Amygdala (tissue), 56 donors: ENCODE measurements at places on chromosomes 13 and 19.

- DNase-seq, result no peak
These were observed 125.2 kb downstream of the RAB20 start for GRCh38 chr13:110436276-110436675.

DNA sequence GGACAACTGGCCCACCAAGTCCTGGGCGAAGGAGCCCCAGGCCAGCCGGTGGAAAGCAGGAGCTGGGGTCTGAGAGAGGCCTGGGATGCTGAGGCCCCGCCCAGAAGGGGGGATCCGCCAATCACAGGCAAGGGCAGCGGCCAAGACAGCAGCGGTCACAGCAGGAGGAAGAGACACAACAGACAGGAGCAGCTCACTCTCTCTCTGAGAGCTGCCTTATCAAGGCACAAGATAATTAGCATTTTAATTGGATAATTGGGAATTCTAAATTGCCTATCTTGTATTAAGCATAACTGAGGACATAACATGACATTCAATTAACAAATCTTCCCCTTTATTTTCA is 46.2 kb downstream of the CEBPG start:
- no peak for DNase-seq

- DNase-seq, result no peak
These were observed 1150.2 kb upstream of the PCDH9 start for GRCh38 chr13:68380041-68380973.

- DNase-seq, result no peak
These were observed 27.4 kb downstream of the LATS2 start for GRCh38 chr13:21033856-21034602.

DNA sequence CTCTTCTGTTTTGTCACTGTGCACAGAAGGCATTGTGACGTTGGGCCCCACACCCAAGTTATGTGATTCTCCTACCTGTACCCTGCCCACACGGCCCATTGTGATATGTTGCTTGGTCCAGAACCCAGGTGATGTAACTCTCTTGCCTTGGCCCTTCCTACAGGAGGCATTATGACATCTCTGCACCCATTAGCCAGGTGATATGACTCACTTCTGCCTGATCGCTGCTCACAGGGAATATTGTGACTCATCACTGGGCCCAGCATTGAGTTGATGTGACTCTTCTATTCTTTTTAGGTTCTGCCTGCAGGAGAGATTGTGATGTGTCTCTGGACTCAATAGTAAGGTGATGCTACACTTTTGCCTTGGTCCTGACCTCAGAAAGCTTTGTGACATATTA is 65.4 kb upstream of the ZNF91 start:
- DNase-seq, result no peak

DNA sequence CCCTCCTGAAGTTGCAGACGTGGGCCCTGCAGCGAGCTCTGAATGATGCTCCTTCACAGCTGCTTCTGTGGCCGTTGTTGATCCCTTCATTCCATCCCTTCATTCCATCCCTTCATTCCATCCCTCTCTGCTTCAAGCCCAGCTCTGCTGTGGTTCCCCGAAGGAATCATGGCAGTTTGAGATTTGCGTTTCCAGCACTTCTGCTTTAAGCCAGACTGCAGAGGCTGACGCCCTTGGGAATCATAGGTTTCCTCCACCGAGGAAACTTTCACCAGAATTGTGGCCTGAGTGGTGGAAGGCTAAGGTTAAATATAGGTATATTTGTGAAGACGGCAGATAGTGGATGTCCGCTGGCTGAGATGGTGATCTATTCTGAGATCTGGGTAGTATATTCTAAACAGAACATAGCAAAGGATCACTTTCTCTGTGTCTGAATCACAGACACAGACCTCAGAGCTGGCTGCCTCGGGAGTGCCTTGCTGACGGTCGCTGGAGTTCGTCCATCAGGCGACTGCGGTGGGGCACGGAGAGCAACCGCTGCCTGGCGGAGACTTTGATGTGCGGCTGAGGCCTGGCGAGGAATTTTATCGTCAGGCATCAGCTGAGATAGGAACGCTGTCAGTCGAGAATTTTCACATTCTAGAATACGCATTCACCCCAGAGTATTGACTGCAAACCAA is 42.8 kb upstream of the DCUN1D2 start:
- no peak for DNase-seq

- DNase-seq, result no peak
These were observed 21.2 kb downstream of the PCID2 start for GRCh38 chr13:113187263-113187669.

DNA sequence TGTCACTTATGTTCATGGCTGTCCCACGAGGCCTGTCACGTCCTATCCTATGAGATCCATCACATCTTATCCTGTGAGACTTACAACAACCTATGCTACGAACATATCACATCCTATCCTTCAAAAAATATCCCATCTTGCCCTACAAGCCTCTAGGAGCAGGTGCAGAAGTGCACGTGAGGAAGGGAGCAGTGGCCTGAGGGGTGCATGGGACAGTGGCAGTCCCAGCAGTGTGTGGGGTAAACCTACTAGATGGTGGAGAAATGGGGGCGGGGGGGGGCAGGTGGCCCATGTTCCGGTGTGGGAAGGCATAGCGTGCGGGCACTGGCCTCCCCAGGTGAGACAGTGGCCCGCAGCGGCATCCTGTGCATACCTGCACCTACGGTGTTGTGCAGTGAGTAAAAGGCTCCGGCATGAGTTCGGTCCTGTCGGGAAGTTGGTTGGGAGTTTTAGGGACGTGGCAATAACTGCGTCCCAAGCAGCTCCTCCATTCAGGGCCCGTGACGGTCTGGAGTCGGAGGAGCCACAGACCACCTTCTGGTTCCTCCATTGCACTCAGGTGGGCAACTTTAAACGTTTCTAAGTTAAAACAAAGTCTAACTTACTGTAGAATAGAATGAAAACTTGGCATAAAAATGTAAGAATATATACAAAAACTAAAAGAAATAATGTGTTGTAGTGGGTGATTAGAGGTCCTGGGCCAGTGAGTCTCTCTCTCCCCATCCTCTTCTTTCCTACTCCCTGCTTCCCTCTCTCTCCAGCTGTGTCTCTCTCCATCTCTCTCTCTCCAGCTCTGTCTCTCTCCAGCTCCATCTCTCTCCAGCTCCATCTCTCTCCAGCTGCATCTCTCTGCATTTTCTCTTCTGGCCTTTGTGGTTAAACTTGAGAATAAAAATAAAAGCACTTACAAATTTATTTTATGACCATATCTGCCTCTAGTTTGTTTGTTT is 42.1 kb downstream of the ATP11A start:
- no peak for DNase-seq

- no peak for DNase-seq
These were observed 51.7 kb downstream of the KATNAL1 start for GRCh38 chr13:30255696-30256095.

DNA sequence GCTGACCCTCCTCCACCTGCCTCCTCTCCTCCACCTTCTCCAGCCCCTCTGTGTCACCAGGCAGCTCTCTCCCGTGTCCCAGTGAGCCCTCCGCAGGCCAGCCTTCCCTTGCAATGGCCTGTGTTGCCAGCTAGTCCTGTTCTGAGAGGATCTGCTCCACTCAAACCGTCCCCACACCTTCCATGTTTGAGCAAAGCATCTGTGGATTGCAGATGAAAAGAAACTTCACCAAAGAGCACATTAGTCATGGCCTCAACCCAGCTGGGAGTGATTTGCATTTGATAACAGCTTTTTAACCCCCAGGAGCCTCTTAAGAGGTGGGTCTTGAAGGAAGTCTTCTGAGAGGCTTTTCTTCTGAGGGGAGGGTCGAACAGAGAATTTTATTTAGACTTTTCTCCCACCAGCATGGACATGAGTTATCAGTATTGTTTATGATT is 72.8 kb downstream of the COL4A2 start:
- no peak for DNase-seq

DNA sequence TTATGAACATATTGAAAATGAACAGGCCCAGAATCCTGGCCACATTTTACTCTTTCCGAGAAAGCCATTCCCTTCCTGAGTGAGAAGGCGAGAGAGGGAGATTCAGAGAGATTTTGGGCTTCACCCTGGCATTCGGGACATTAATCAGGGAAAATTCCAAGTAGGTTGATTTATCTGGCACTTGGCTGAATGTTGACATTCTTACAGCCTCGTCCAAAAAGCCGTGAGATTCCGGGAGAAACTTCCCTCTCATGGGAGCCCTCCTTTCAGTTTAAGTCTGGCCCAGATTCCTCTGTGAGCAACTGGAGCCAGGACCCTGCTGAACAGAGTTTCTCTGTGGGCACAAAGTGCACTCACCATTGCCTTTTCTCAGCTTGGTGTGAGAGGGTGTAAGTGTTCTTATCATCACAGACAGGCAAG is 129.2 kb upstream of the PEG3 start:
- no peak for DNase-seq

GRCh38 chr13:45747071-45747470 is 45.0 kb downstream of the CBY2 start:
- no peak for DNase-seq

GRCh38 chr13:33832872-33833271 is 14.9 kb downstream of the RFC3 start:
- no peak for DNase-seq

- DNase-seq, result no peak
These were observed 205.8 kb downstream of the GGACT start for GRCh38 chr13:100382785-100383184.

DNA sequence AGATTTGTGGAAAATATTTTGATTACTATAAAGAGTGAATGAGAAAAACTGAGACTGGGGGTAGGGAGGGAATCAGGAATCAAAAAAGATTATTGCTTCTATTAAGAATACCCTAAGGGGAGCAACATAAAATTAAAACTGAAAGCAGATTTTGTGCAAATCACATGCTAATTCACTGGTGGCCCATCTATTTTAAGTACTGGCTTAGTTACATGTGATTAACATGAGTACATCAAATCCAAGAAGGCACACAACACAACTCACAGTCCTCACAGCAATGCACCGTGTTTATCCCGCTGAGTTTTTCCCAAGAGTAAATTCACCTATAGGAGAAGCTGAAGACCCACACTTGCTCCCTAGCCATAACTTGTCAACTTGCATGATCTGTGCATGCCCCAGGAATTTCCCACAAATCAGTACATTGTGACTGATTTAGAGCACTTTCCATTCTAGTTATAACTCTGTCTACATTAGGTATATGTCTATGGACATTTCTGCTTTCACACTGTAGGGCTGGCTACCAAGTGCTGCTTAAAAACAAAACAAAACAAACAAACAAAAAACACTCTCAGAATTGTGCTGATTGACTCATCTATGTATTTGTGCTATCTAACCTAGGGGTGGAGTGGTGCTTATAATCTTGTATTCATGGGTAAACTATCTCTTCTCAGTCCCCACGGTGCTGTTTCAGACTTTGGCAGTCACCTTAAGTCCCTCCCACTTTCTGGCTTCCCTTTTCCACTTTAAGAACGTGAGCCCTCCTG is 24.3 kb downstream of the AMER2 start:
- DNase-seq, result no peak

DNA sequence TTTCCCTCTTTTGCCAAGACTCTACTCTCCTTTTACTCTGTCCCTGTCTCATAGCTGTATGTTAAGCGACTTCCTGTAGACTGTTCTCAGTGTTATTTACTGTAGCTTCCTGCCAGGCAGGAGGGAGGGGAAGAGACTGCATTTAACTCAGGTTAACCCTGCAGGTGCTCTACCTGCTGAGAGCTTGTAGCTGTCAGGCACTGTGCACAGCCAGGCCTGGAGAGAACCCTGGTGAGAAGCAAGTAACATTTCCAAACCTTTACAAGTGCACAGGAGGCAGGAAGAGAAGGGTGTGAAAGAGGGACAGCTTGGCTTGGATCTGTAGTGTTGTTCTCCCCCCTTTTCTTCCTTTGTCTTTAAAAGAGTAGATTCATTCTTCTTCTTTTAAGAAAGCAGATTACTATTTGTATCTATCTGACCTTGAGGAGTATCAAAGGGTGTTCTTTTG is 167.1 kb downstream of the LMO7 start:
- DNase-seq, result no peak

GRCh38 chr19:5031231-5032100 is 62.6 kb downstream of the KDM4B start:
- DNase-seq, result peak; percentile 40

GRCh38 chr19:47228168-47228936 is 2.6 kb downstream of the BBC3 start:
- no peak for DNase-seq

GRCh38 chr13:73092829-73093228 is 34.0 kb downstream of the KLF5 start:
- DNase-seq, result no peak

GRCh38 chr19:13839938-13840304 is 37.0 kb upstream of the NANOS3 start:
- no peak for DNase-seq

DNA sequence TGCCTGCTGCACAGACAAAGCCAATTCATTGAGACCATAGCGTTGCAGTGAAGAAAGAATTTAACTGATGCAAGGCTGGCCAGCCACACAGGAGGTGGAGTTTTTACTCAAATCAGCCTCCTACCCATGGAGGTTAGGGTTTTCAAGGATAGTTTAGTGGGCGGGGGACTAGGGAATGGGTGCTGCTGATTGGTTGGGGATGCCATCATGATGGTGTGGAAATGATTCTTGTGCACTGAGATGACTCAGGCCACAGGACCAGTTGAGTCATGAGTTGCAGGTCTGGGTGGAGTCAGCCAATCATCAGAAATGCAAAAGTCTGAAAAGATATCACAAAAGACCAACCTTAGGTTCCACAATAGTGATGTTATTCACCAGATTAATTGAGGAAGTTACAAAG is 359.6 kb downstream of the FOXO1 start:
- no peak for DNase-seq

DNA sequence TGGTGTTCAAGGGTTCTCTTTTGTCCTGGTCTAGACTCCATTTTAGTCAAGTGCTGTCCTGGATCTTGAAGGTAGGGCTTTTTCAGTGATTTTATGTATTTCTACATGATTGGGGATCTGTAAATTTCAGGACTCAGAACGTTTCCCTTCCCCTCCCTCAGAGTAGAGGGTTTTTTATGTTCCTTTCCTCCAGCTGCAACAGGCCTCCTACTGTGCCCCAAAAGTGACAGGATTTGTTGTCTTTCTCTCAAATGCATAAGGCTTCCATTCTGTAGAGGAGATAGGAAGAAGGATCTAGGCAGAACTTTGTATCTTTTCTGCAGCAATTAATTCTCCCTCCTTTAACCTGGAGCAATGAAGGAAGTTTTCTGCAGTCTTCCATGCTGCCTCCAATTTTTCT is 251.3 kb downstream of the MAB21L1 start:
- DNase-seq, result no peak

- no peak for DNase-seq
These were observed 399 bp upstream of the SPTBN4 start for GRCh38 chr19:40466219-40466984.

DNA sequence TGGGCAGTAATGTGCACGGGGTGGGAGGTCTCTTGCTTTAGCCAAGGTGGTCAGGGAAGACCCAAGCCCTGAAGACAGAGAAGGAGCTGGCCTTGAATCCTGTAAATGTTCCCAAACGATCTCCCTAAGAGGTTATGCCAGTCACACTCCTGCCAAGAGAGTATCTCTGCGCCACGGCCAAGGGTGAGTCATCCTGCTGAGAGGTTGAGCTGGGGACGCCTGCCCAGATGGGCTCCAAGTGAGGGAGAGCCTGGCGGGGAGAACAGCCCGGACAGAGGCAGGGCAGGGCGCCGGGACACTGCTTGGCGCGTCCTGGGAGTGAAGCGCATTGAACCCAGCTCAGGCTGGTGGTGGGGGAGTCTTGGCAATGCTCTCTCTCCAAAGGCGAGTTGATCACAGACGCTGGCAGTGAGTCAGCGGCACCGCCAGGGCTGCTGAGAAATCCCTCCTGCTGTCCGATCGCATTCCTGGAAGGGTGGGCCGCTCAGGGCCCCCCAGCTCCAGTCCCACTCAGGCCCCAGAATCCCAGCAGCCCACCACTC is 16.4 kb downstream of the SULT2B1 start:
- peak; percentile 29 for DNase-seq
